ENCODE measurements at places on chromosomes 16 and 17. TPM values are rescaled to one million over a fixed set of nuclear protein-coding genes. Genes with fewer than 3 reads are reported as not detected.

The CHST4 gene
- not detected for total RNA-seq

The KRT28 gene
- total RNA-seq: not detected

The TLCD2 gene
- 0.91 TPM for total RNA-seq

The ATP2A1 gene
- 0.30 TPM for total RNA-seq

The NACA2 gene
- total RNA-seq: not detected

The SLC38A7 gene
- 28.9 TPM for total RNA-seq

The SLC52A1 gene
- under 0.01 TPM for total RNA-seq

The EME1 gene
- 2.6 TPM for total RNA-seq

The KRTAP9-4 gene
- total RNA-seq: not detected

The PLA2G10 gene
- not detected for total RNA-seq
